ENCODE measurements at places on chromosomes 2 and 18.

GRCh38 chr2:240596080-240596460, 9.5 kb downstream of the CAPN10 start:
- no peak for DNase-seq

- no peak for DNase-seq
These were observed 62.0 kb downstream of the TMEM185B start for GRCh38 chr2:120161190-120161589.

GRCh38 chr2:28287256-28287915, 105.3 kb upstream of the FOSL2 start:
- no peak for DNase-seq

DNA sequence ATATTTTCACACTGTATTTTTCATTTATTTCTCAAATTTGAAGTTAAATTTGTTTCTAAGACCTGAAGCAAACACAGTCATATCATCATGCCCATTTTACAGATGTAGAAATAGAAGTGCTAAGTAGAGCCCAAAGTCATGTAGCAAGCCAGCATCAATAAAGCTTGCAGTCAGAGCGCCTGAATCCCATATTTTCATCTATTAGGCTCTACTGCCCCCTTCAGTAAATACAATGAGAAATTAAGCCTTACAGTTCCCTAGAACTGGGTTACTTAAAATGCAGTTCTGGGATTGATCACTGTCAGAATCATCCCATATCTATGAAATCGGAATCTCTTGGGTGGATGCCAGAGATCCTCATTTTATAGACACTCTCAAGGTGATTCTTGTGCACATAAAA, 419.9 kb downstream of the TGIF1 start:
- no peak for DNase-seq

DNA sequence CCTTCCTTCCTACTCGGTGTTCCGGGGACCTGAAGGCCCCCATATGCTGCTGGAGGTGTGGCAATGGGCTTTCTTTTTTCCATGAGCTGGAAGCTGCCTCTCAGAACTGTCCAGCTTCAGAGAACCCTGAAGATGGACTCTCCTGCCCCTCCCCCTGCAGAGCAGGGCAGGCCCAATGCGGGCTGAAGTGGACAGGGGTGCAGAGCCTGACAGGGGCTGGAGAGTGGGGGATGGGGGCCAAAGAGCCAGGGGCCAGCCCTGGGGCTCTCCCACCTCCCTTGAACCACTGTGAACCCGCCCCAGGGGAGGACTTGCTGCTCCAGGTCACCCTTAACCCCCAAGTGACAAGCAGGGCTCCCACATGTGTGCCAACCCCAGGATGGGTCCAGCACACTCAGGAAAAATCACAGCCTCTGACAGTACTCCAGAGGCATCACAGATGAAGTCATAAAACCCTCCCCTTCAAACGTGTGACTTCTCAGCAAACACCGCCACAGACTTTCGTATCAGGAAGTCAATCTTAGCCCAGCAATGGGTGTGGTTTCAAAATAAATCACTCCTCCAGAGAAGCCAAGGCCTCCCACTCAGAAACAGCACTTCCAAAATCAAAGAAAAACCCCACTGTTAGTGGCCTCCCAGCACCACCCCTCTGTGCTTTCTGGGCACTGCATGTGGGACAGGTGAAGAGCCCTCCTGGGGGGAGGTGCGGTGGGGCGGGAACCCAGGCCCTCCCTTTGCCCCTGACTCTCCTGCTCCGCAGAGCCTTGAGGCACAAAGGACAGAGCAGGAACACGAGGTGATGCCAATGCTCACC, 135.8 kb downstream of the HDAC4 start:
- DNase-seq = no peak

DNA sequence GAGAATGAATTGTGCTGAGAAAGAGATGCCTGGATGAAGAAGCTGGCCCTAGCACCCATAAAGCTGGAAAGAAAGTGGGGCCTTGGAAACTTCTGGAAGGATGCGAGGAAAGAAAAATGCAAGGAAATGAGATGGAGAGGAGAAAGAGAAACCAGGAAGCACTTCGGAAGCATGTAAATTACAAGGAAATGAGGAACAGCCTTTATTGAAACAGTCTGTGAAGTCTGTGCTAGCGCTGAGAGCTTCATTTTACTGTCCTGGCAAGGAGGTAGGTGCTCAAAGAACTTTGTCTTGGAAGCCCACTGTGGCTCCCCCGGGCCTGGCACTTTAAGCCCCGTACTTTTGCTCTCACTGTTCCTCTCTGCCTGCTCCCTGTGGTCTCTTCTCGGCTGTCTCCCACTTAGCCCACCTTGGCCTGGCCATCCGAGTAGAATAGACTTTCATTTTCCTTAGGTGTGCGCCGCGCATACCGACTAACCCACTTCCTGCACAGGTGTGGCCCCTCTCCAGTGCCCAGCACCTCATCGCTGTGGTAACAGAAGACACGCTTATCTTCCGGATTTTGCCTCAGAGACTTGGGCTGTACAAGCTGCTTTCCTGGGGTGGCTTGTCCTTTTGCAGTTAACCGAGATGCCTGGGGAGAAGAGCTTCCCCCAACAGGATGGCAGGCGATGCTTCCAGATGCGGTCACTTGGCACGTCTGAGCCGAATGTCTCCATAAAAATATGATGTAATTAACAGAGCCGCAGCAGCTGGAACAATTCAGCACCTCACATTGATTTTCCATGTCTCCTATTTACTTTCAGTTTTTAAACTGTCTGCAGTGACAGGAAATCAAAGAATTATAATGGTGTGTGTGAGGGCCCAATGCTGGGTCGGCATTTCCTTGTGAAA, 199.6 kb downstream of the HRH4 start:
- DNase-seq = no peak

GRCh38 chr18:10386956-10387355, 67.5 kb upstream of the APCDD1 start:
- DNase-seq = no peak

- no peak for DNase-seq
These were observed 216.9 kb downstream of the ARHGAP15 start for GRCh38 chr2:143345887-143346787.

- DNase-seq = no peak
These were observed 41.4 kb upstream of the EHBP1 start for GRCh38 chr2:62663920-62664795.

DNA sequence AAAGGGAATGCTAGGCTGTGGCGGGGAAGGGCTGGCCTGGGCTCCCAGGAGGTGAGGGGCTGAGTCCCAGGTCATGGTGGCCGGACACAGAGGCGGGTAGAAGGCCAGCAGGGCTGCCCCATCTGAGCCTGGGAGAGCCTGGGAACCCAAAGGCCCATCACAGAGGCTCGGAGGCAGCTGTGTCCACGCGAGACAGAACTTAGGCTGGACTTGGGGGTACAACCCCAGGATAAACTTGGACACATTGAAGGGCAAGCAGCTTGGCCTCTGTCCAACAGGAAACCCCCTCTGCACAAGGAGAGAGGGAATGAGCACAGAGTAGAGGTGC, 95.9 kb downstream of the ZFP36L2 start:
- DNase-seq = no peak

DNA sequence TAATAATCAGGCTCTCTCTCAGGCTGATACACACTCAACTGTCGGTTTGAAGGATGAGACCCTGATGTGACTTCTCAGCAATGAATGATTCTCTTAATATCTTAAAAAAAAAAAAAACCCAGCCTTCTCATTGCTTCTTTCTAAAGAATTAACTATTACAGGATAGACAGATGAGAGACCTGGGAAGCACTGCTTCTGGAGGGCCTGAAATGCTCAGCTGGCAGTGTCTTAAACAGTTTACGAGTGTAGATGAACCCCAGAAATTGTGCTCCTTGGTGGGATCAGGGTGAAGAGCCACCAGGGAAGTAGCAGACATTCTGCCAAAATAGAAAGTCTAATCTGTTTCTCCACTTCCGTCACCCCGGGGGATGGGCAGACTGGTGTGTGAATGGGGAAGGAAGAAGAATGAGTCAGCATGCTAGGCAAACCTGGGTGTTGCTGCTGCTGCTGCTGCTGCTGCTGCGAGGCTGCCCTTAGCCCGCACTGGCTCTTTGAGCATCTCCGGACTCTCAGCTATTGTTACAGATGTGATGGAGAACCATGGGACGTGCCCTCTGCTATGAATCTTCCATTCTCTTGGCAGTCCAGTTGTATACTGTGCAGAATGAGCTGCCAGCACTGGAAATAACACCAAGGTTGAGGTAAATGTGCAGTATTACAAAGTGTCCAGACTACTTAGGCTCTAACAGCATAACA, 158.4 kb downstream of the SETBP1 start:
- DNase-seq = peak; percentile 16
